ENCODE measurements at places on chromosomes 12 and 14.

DNA sequence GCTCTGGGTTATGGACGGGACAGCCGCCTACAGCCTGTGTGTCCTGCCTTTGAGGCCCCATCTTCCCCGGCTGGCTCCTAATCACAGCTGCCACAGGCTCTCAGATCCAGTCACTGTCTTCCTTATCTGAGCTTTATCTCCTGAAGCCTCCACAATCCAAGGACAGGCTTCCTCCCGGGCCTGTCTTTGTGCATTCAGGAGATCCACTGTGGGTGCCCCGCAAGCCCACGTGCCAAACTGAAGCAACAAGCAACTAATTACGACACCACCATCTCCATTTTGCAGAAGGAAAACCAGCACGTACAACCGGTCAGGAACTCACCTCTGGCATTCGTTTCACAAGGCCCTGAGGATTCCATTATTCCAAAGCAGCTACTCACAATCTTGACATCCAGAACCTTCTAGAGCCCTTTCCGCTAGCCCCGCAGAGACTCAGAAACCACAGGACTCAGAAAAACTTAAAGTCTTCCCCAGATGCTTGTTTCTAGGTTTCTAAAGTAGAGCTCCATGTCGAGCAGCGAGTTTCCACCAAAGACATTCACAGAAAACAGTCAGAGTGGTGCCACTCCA lies 14.0 kb downstream of the SYNE3 start:
- DNase-seq, result no peak

DNA sequence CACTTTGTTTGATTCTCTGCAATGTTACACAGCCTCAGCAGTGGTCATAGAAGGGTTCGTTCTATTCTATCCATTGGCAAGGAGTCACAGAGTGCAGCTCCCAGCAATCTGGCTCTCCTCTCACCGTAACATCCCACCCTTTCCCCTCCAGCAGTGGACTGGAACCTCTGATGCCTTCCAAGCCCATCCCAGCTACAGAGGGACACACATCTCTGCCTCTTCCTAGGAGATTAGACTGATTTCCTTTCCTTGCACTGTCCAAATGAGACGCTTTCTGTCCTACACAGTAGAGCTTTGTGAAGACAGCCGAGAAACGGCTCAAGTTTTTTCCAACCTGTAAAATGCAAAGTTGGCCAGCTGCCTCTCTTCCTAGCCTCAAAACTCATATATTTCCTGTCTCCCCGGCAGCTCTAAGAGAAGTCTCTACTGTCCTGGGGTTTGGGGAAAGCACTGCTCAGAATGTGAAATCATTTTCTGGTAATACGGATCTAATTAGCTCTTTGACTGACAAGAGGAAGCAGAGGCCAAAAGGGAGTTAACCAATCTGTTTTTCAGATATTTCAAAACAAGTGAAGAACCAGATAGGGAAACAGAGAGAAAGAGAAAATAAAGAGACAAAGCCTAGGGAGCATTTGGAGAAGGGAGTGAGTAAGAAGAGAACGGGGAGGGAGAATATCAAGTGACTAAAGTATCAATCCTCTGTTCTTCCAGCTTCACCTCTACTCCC lies 516 bp downstream of the NINJ2 start:
- peak; percentile 23 for DNase-seq

DNA sequence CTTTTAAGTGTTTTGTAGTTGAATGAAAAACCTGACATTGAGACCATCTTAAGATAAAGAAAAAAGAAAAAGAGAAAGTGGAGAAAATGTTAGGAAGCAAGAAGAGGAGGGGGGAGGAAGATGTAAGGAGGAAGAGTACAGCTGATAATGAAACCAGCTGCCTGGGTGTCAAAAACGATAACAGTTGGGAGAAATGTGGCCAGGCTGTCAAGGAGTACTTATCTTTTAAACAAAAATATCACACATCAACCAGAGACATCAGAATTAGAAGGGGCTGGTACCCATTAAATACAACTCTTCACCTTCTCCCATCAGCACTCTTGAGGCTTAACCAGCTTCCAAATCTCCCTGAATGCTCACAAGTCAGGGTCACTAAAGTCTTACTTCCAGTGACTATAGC lies 4.5 kb downstream of the SLC11A2 start:
- DNase-seq, result no peak

DNA sequence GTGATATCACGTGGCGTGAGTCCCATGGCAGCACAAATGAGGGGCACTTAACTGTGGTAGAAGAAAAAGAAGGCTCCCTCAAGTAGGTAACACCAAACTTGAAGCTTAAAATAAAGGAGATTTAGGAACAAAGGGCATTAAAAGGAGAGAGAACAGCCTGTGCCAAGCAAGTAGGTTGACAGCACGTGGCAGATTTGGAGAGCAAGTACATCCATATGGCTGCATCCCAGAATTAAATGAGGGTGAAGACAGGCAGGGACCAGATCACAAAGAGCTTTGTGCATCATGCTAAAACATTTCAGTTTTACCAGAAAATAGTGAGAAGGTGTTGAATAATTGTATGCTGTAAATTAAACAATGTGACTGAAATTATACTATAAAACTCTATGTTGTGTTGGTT lies 32.8 kb downstream of the KCNMB4 start:
- DNase-seq, result no peak

- DNase-seq, result no peak
Measured at GRCh38 chr12:76587428-76588178, 28.0 kb upstream of the OSBPL8 start.

GRCh38 chr14:57970594-57970993 lies 104.7 kb upstream of the SLC35F4 start:
- DNase-seq, result no peak

DNA sequence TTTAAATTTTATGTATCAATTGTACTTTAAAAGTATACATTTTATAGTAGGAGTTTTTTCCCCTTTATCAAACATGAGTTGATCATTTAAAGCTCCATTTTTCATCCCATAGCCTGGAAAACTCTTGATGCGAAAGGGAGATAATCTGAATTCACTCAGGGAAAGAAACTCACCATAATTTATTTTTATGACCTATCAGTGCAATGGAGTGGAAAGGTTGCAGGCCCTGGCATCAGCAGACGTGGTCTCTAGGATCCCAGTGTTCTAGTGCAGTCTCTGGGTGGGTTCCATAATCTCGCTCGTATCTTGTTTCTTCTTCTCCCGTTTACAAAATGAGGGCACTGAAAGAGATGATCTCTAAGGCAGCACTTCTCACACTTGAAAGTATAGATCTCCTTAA lies 85.0 kb downstream of the PTGER2 start:
- DNase-seq, result no peak

DNA sequence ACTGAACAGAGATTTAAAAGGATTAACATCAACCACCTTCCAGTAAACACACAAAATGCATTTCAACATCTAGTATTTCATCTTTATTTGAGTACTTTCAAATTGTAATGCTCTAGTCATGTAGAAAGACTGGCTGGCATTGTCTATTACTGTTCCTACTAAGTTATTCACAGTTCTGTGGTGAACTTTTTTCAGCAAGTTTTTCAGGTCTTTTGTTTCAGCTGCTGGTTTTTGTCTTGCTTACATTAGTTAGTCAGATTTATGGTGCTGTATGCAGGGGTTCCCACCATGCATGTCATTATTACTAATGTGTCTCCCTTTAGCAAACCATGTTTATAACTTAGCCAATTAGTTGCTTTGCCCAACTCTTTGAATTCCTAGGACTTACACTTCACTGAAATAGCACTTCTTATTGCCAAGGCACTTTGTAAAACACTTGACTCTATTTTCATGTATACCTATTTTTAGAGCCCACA lies 253.4 kb upstream of the KITLG start:
- no peak for DNase-seq

DNA sequence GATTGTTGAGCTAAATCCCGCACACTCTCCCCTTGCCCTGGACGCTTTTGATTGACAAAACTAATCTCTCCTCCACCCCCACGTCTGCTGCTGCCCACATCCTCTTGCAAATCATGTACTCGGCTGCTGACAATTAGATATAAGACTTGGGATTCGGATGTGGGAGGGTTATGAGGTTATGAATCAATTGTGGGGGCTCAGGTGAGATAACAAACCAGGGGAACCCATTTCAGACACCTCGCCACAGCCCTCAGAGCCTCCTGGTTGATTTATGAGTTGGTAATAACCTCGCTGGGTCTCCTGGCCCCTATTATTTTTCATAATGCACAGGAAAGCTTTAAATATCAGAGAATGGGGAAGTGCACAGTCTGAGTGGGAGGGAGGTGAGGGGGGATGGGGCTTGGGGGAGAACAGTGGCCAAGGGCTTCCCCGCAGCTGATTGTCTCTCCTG lies 449.9 kb downstream of the DPF3 start:
- no peak for DNase-seq

DNA sequence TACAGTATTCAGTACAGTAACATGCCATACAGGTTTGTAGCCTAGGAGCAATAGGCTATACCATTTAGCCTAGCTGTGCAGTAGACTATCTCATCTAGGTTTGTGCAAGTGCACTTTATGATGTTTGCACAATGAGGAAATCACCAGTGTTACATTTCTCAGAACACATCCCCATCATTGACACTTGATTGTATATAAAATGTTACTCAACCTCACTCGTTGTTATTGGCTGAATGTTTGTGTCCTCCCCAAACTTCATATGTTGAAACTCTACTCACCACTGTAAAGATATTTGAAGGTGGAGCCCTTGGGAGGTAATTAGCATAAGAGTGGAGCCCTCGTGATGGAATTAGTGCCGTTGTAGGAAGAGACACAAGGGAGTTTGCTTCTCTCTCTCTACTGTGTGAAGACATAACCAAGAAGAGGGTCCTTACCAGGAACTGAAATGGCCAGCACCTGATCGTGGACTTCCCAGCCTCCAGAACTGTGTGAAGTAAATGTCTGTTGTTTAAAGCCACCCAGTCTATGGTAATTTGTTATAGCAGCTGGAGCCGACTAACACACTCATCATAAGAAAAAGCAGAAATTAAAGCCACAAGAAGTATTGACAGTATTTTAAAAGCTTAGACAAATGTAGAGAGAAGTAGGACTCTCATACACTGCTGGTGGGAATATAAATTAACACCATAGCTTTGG lies 3.2 kb upstream of the MED13L start:
- DNase-seq, result no peak

DNA sequence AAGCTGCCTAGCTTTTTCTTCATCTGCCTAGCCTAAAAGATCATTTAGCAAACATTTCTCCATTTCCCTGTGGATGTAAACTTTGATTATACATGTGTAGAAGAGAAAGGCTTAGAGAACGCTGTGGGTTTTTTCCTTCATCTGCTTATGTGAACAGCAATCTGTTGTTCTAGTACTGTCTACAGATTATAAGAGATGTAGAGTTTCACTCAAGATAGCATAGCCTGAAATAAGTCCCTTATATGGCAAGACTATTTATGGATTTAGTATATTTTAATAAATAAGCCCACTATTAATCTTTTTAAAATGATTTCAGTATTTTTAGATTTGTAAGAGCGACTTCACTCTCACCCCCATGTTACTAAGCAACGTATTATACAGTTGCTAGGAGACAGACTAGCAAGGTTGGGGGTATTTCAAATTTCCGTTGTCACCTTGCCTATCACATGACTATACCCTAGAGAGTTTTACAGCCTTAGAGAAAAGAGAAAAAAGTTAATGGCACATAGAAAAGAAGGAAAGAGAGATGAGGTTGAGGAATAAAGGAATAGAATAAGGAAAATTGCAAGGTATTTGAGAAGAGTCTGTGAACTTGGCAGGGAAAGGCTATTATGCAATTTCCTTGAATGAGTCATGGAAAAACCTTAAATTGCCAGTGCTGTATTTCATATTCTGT lies 12.2 kb upstream of the TUBA1A start:
- peak; percentile 92 for DNase-seq

- DNase-seq, result no peak
Measured at GRCh38 chr12:57864442-57865083, 18.0 kb upstream of the CTDSP2 start.

GRCh38 chr14:63770187-63770807 lies 42.4 kb upstream of the SGPP1 start:
- DNase-seq, result peak; percentile 58

DNA sequence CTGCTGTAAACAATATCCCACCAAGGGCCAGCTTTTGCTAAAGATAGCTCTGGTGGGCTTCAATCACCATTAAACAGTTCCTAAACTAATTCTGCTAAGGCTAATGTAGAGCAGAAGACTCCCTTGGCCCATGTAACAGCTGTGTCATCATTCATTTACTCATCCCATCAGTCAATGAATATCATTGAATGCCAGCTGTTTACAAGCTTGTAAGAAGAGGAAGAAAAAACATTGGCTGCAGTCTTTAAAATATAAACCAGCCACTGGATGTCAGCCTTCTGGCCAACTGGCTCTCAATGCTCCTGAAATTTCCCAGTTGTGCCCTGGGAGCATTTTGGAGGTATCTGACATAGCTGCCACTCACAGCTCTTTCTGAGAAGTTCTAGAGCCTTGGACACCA lies 18.0 kb upstream of the MAP3K9 start:
- no peak for DNase-seq

- no peak for DNase-seq
Measured at GRCh38 chr14:101961746-101962502, 2.4 kb upstream of the DYNC1H1 start.

GRCh38 chr12:113137861-113138783 lies 2.6 kb upstream of the RASAL1 start:
- DNase-seq, result no peak

- no peak for DNase-seq
Measured at GRCh38 chr14:76894308-76894707, 68.1 kb downstream of the LRRC74A start.

GRCh38 chr14:34043627-34044372 lies 92.9 kb upstream of the EGLN3 start:
- DNase-seq, result no peak

DNA sequence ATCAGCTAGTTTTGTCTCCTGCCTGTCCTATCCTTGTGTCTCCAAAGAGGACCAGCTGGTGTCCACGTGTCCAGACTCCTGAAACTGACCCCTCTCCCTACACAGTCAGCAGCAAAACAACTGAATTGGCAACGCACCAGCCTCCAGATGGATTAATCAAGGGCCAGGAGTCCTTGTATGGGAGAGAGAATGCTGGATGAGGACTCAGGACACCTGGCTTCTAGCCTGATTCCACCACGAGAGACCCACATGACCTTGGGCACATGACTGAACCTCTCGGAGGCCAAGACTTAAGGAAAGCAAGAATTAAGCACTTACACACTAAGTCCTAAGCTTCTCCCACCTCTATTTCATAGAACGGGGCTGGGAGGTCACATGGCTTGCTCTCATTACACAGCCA lies 60.4 kb upstream of the CMKLR1 start:
- DNase-seq, result no peak

DNA sequence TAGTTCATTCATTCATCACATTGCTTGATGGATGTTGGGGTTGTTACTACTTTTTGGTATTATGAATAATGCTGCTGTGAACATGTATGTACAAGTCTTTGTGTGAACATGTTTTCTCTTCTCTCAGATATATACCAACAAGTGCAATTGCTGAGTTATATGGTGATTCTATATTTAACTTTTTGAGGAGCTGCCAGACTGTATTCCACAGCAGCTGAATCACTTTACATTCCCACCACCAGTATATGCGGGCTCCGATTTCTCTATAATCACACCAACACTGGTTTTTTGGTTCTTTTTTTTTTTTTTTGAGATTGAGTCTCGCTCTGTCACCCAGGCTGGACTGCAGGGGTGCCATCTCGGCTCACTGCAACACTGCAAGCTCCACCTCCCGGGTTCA lies 22.2 kb upstream of the PLEKHG6 start:
- peak; percentile 74 for DNase-seq

GRCh38 chr12:16555630-16556029 lies 50.3 kb downstream of the LMO3 start:
- DNase-seq, result no peak

Data from astrocyte of the spinal cord (primary cell).